ENCODE measurements at places on chromosomes 16 and 17.
A peak's percentile ranks its signal among the peaks of the same experiment; 100 is the strongest.

GRCh38 chr17:39209317-39210092 is 9.4 kb downstream of the RPL19 start:
- peak; percentile 77 for DNase-seq

- no peak for DNase-seq
Observed at GRCh38 chr17:66551839-66552238, 249.4 kb downstream of the PRKCA start.

DNA sequence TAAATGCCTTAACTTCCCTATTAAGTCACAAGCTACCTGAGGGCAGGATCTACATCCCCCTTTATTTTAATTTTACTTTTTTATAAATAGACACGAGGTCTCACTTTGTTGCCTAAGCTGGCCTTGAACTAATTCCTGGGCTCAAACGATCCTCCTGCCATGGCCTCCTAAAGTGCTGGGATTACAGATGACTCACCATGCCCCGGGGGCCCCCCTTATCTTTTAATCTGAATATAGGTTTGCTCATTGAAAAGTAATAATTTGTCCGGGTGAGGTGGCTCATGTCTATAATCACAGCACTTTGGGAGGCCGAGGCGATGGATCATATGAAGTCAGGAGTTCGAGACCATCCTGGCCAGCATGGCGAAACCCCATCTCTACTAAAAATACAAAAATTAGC is 14.2 kb downstream of the ETV4 start:
- no peak for DNase-seq

GRCh38 chr17:70230850-70231640 is 61.7 kb downstream of the KCNJ2 start:
- DNase-seq: peak; percentile 35

DNA sequence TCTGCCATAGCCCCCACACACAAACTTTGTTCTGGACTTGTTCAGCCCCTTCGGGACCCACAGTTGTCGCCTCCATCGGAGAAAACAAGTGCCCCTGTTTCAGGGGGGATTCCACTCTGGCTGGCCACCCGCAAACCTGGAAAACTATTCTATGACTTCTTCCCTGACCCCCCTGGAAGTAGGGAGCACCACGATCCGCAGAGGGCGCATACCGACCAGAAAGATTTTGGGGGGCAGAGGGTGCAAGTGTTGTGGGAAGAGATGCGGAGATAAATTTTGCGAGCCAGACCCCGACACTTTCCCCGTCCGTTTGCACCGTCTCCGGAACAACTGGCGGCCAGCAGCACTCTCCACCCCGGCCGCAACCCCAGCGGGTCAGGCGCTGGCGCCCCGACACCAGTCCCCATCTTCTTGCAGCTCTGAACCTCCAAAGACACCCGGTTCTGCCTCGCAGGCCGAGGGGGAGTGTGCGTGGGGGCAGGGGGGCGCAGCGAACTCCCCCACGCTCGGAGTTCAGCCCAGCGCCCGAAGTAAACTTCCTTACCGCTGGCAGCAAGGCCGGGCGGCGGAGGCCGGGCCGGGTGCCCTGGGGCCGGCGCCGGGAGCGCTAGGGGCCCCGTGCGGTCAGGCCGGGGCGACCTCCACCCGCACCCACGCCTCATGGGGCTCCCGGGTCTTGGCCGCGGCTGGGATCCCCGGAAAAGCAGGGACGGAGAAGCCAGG is 744 bp downstream of the SALL1 start:
- no peak for DNase-seq

DNA sequence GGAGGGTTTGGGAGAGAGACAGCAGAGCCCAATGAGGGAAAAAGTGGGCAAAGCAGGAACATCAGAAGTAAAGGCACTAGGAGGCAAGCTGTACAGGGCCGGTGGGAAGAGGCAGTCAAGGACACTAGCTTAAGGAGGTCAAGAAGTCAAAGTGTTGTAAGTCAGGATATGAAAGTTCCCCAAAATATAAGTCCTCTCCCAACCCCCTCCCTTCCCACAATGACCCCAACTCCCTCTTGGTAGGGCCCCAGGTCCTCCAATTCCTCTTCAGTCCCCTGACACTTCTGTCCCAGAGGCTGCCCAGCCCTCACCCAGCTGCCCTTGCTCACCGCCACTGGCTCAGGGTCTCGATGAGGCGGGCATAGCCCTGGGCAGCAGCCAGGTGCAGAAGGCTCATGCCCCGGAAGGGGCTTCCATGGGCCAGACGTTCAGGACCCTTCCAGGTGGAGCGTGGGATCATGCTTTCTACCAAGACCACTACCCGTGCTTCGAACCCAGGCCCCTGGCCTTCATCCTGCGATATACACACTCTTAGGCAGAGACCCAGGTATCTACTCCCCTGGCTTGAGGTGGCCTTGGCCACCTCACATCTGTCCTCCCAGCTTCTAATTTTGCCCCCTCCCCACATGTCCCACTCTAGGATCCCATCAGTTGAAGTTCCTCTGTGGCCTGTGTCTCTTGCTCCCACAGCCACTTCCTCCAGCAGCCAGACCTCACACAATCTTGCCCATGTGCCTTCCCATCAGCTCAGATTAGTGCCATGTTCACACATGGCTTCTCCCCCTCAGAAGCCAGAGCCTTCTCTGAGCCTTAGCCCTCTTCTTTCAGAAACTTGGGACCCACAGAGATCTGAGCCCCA is 5.9 kb upstream of the SPAG7 start:
- no peak for DNase-seq

GRCh38 chr16:26189536-26189935 is 497.8 kb downstream of the HS3ST4 start:
- no peak for DNase-seq

- DNase-seq: no peak
Observed at GRCh38 chr17:14777291-14777690, 476.4 kb downstream of the HS3ST3B1 start.

DNA sequence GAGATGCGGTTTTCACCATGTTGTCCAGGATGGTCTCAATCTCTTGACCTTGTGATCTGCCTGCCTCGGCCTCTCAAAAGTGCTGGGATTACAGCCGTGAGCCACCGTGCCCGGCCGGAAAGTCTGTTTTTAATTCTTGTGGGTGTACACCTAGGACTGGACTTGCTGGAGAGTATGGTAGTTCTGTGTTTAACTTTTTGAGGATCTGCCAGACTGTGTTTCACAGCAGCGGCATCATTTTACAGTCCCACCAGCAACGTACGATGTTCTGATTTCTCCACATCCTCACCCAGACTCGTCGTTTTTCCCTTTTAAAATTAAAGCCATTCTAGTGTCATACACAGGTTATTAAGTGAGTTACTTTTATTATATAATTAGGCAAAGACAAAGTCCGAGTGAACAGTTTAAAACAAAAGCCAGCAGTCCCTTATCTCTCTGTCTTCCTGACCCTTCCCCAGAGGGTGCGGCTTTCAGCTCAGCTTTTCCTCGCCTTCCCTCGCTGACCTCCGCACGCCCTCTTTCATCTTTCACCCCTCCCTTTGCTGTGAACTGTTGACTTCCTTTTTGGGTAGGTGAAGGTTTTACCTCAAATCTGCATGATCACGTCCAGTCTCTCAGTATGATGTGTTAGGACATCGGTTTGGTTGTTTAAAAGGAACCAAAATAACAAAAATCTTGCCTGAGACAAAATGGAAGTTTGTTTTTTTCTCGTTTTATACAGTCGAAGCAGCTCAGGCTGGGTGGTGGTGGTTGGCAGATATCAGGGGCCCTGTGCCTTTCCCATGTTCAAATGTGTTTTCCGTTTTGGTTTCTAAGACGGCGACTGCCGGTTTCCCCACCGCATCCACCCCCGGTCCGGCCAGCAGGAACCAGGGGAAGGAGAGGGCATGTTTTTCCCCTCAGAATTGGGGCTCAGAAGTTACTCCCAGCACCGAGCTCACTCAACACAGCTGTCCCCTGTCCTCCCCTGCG is 18.0 kb downstream of the FAM234A start:
- DNase-seq: no peak

GRCh38 chr17:7014995-7015958 is 2.9 kb downstream of the RNASEK start:
- DNase-seq: peak; percentile 69

- DNase-seq: no peak
Observed at GRCh38 chr16:21092951-21093350, 57.7 kb downstream of the DNAH3 start.

DNA sequence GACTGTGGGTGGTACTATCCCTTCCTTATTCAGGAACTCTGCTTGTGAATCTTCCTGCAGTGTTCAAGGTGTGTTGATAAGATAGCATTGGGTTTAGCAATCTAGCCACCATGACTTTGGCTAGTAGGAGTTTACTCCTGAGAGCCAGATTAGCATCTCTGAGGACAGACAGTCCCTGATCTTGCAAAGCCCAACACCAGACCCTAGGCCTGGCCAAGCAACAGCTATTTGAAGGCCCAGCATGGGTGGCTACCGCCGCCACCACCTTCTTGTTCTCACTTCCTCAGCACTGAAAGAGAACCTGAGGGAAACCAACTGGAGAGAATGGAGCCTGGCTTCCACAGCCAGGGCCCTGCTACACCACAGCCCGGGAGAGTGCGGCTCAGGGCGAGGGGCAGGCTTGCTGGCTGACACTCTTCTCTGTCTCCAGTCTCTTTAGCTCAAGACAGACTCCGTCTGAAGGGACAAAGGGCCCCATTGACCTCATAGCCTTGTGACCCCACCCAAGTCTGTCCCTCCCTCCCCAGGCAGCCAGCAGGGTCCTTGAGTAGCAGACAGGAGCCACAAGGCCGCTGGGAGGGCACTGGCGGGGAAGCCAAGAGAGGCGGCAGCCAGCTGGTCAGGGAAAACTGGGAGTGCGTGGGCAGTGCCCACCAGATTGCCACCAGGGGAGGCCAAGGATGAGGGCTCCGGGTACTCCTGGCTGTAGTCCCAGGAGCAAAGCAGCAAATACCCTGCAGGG is 10.9 kb upstream of the ARHGAP23 start:
- DNase-seq: no peak

GRCh38 chr17:76273445-76274111 is 8.4 kb downstream of the UBALD2 start:
- no peak for DNase-seq

DNA sequence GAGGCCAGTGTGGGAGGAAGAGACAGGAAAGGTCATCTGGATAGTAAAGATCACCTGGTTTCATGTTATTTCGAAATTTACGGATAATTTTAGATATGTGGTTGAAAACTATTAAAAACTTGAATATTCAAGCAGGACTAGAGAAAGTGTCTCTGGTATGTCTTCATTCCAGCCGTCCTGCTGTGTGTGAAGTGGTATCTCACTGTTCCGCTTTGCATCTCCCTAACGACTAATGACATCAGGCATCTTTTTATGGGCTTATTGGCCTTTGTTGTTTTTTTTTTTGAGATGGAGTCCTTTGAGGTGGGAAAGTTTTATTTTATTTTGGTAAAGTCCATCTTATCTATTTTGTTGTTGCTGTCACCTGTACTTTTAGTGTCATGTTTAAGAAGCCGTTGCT is 214.4 kb upstream of the CHMP6 start:
- no peak for DNase-seq

DNA sequence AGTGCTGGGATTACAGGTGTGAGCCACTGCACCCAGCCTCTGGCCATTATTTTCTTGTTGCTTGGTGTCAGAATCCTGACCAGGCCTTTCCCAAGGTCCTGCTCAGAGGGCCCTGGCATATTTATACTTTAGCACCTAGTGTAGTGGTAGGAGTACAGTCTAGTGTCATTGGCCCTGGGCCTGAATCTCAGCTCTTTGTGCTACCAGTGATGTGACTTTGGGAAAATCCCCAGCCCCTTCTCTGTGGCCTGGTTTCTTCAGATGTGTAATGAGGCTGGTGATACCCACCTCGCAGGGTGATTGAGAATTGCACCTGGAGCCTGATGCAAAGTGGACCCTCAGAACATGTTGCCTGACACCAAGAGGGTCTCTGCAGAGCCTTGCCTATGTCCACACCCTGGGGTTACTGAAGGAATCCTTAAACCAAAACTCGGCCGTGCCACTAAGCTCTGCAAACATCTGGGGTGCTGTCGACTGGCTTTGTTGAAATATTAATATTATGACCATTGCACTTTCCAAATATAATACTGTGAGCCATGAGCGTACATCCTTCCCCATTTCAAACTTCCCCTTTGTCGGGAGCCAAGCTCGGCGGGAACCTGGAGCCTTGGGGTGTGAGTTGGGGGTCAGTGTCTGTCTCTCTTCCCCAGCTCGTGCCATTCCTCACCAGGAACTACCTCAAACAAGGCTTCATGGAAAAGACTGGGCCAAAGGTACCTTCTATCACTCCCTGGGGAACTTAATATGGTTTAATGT is 18.0 kb upstream of the RNF135 start:
- DNase-seq: no peak

DNA sequence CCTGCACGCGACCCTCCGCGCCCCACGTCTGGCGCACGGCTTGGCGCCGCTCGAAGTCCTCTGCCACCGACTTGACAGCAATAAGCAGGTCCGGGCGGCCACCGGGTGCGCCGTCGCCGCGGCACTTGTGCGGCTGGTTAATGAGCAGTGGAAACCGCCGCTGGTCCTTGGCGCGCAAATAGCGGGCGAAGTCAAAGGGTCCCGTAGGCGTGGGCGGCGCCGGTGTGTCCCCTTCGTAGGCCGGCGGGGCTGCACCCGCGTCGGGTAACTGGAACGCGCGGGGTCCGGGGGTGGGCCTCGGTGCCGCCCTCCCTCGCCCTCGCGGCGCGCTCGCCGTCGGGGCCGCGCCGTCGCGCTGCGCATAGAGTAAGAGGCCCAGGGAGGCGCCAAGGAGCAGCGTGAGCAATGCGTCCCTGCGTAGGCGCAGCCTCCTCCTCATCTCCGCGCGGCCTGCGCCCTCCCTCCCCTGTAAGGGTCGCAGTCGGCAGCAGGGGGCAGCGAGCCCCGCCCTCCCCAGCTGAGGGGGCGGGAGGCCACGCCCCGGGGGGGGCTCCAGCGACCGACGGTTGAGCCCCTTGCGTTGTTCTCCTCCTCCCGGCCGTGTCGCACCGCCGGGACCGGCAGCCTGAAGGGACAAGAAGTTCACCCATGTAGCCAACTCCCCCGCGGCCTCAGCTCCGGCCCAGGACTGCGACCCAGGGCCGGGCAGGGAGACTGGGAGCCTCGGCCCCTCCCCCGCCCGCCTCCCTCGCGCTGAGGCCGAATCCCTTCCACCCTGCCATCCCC is 558 bp downstream of the B3GNT9 start:
- DNase-seq: peak; percentile 78

DNA sequence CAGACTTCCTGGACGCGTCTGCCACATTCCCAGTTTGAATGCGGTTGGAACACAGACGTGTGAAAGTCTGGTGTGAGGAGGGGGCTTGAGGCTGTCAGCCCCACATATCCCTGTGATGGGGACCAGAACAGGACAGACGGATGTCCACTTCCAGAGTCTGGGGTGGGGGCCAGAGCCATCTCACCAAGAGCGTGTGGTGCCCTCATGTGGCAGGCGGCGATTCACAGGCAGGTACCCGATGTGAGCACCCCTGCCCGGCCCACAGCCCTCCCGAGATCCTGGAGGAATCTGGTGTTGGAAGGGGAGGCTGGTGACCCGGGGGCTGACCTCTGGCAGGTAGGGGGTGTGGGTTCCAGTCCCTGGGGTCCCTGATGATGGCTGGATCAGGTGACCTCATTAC is 51.5 kb downstream of the ENGASE start:
- no peak for DNase-seq

DNA sequence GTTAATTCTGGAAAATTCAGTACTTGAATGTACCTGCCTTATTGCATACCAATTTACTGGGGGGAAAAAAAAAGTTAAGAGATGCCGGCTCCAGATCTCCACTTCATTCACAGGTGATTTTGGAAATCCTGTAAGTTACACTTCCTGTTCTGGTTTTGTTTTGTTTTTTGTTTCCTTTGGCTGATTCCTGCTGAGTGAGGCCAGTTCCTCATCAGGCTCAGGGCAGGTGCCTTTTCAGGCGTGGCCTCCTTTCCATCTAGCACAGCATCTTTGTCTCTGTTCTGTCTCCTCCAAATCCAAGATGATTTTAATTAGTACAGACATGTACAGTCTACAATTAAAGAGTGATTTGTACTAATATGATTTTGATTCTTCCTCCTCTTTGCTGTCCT is 19.2 kb downstream of the CYB561 start:
- no peak for DNase-seq

GRCh38 chr17:39200070-39200879 is at the start of gene RPL19:
Gene RPL19, plus strand, starts transcription at chr17:39200283. Its CDS starts 62 bp downstream, at chr17:39200345.
- peak; percentile 39 for DNase-seq
